ENCODE measurements at places on chromosomes 3 and 15.
A peak's percentile ranks its signal among the peaks of the same experiment; 100 is the strongest.

DNA sequence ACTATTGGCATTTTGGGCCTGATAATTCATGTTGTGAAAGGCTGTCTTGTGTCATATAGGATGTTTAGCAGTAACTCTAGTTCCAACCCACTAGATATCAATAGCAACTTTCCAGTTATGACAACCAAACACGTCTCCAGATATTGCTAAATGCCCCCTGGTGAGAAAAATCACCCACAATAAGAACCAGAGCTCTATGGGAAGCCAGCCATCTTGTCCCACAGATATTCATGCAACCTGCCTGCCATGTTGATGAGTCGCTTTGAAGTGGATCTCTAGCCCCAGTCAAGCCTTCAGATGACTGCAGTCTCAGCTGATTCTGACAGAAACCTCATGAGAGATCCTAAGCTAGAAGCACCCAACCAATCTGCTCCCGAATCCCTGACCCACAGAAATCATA is 5.6 kb upstream of the TNIK start:
- DNase-seq = no peak

DNA sequence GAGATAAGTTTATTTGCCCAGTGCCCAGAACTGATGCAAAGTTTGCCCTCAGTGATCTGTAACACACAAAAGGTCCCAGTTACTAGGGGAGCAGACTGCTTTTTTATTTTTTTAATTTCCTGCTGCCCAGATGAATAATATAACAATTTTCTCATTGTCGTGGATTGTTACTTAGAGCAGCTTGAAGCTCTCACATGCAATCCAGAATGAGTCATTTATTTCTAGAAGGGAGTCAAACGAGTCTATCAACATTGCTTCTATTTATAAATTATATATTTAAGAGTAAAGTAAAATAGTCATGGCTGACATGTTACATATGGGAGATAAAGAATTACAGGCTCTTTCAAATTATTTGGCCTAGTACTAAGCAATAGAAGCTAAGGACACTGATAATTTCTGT is 41.3 kb downstream of the MEIS2 start:
- DNase-seq = no peak

GRCh38 chr3:145678401-145678800 is 482.6 kb downstream of the PLOD2 start:
- DNase-seq = no peak

DNA sequence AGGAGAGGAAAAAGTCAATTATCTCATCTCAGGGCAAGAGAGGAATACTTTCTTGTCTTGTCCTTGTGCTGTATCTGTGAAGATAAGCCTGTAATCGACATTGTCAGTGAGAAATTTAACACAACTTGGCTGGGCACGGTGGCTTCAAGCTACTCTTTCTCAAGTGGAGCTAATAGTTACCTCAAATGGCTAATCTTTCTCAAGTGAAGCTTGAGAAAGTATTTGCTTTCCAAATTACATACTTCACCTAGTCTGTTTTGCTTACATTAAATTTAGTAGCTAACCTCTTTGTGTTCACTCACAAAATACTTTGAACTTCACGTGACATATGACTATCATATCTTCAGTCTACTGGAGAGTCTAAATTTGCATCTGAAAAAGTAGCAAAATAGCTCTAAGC is 48.3 kb upstream of the B3GALNT1 start:
- peak; percentile 49 for DNase-seq

DNA sequence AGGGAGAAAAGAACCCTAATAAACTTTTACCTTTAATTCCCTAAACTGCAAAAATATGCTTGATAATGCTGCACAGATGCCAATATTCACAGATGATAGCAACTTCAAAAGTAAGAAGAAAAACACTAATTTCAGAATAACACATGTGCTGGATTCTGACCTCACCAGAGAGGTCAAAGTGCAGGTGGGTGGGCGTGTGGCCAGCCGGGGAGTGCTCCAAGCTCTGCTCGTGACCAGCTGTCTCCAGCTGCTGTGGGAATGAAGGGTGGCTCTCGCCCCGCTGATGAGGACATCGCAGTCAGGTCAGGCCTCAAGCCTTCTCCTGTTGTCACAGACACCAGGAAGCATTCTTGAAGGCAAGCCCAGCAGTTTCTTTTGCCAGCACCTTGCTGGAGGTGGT is 57.1 kb downstream of the ADAMTS17 start:
- no peak for DNase-seq

DNA sequence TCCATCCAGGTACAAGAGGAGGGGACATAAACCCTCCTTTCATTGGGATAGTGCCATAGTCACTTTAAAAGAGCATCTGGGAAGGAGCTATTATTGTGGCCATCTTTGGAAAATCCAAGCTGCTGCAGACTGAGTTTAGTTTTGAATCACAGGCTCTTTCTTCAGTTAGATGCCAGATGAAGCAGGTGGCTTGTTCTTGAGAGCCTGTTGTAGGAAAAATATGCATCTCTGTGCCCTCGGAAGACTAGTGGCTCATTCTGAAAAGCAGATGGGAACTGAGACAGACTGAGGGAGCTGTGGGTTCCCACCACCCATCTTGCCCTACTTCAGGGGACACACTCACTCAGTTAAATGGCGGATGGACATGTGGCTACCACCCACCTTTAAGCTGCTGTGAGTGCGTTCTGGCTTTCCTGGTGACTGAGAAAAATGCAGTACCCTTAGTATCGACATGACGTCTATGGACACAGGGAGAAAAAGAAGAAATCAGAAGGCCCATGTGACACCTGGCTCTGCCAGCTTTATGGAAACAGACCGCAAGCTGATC is 50.2 kb downstream of the RARB start:
- DNase-seq = peak; percentile 94

DNA sequence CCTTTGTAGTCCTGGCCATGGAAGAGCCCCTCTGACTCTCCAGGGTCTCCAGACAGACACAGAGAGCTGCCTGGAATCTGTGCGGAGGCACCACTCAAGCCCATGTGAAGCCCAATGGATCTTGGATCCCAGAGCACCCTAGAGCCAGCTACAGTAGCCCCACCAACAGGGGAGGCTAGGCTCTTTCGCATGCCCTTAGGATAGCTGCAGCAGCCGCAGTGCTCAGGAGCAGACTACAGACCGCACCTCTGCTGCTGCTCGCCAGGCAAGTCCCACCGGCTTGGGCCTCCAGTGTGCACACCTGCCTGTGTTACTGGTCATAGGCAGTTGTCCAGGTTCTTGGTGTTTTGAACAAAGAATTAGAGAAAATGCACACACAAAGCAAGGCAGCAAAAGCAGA is 131.6 kb downstream of the SPATA16 start:
- no peak for DNase-seq

DNA sequence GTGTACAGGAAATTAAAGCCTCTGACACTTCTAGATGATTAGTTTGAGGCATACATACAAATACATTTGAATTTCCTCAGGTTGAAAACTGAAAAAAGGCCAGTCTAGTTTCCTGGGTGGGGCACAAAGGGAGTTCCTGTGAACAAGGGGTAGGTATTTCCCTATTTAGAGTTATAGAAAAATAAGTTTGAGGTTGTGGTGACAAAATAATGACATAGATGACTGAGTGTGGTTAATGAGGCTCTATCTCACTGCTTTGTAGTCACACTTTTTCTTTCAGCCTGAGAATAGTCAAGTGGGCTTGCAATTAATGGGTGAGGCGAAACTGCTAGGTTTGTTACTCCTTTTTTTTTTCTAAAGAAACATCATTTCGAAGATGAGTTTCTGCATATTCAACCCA is 4.3 kb downstream of the SLCO3A1 start:
- DNase-seq = no peak

- no peak for DNase-seq
Observed at GRCh38 chr15:72302955-72303354, 17.0 kb downstream of the CELF6 start.

DNA sequence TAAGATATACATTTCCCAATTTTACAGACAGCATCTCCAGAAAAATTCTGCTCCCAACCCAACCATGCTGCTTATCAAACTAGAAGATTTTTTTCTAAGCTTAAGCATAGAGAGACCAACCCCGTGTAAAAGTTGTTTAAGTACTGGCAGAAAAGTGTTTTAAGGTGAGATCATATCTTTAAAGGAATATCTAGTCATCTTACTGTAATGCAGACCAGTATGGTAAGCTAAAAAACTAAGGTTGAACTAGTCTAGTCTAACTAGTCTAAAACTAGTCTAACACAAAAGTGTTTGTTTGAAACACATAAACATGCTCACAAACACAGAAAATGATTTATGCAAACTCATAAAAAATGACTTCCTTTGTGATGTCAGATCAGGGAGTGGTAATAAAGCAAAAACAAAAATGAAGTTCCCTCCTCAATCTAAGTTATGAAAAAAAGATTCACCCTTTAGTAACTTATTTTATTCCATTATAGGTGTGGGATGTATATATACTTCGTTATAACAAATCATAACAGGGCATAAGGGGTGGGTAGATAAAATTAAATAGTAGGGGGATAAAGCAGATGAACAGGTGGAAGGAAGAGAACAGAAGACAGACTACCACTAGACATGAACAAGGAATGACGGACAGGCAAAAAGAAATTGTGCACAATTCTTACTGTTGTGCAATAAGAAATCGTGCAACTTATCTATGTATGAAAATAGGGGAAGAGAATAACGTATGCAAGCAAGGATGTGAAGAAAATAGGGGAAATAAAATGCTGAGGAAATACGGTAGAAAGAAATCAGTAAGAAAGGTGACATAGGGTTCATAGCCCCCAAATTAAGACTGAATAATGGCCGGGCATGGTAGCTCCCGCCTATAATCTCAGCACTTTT is 10.0 kb downstream of the MYO5A start:
- no peak for DNase-seq

- no peak for DNase-seq
Observed at GRCh38 chr3:101204246-101204645, 116.1 kb downstream of the IMPG2 start.

DNA sequence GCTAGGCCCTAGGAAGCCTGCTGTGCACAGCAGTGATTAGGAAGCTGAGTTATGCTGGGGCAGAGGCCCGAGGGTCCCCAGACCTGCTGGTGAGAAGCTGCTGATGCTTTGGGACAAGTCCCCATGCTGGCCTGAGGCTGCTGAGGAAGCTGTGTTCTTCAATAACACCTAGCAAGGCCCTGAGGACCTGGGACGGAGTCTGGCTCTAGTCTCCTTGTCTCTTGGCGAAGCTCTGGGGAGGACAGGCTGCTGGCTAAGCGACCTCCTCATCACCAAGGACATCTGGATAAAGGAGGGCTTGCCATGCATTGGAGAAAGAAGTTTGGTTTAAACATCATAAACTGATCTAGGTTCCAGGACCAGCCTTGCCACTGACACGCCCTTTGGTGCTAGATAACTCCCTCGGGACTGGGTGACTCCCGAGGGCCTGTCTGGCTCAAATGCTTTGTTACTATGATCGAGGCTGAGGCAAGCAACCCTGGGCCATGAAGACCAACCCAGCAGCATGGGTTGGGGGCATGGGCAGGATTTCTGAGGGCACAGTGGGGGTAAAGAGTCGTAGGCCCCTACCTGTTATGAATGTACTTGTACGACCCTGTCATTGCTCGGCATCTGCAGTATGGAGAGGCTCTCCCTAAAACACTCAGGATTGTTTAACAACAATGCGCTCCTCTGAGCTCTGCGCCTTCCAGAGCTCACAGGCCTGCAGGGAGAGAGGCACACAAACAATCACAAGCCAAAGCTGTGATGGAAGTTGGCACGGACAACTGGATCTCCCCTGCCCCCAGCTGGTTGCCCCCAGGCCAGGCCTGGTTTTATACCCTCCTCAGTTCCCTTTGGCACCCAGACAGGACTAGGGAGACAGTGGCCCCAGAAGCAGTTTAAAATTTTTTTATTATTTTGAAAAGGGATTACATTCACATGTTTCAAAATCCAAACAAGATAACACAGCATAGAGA is 64.4 kb downstream of the LINGO1 start:
- DNase-seq = no peak

- no peak for DNase-seq
Observed at GRCh38 chr3:67535006-67535405, 119.4 kb downstream of the SUCLG2 start.

DNA sequence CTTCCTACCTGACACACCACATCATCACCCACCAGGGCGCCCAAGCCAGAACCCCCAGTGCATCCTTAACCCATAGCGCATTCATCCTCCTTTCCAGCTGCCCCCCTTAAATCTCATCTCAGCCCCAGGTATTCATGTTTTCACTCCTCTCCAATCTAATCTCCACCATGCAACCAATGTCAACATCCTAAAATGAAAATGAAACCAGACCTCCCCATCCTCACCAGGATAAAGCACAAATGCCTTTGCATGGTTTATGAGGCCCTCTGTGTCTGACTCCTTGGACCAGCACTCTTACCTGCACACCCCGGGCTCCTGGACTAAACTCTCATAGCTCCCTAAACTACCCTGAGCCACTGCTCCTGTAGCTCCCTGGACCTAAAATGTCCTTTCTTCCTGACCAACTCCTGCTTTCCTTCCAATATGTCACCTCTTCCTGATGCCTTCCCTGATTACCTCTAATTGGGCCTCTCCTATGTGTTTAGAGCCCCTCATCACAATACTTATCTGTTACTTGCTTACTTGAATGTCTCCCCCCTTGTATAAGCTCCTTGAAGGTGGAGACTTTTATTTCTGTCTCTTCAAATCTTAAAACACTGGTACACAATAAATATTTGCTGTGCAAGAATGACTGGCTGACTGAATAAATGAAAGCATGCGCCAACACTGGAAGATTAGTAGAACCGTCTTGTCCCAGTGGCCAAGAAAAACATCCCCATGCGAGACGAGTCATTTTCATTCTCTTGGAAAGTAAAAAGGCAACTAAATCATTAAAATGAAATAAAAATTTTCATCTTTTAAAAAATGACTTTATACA is 142.5 kb downstream of the XXYLT1 start:
- no peak for DNase-seq

DNA sequence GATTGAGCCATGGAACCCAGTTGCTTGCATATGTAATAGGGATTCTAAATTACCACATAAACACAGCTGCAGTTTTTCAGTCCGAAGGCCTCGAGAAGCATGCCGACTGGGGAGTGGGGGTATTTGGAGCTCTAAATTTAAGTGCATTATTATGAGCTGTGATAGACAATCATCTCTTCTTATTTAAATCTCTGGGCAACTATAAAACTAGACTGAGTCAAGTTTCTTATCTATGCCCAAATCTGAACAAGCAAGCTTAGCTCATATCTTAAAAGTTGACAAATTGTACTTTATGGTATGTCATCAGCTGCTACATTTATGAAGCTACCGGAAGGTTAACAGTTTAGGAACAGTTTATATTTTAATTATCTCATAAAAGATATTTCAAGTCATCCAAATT is 19.5 kb upstream of the THRB start:
- DNase-seq = no peak

DNA sequence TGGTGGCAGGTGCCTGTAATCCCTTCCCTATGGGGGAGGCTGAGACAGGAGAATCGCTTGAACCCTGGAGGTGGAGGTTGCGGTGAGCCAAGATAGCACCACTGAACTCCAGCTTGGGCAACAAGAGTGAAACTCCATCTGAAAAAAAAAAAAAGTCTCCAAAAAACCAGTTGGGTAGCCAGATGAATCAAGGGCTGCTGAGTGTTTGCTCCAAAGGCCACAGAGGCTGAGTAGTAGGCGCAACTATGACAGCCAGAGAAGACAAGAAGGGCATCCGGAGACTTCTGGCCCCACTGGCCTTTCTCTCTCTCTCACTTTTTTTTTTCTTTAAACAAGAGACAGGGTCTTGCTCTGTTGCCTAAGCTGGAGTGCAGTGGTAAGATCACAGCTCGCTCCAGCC is 131.8 kb downstream of the SMAD6 start:
- DNase-seq = no peak

Measured in NCI-H524 treated with DMSO at 0.1 percent for 48 hours (cell line).